ENCODE measurements at places on chromosomes 12 and 14.

DNA sequence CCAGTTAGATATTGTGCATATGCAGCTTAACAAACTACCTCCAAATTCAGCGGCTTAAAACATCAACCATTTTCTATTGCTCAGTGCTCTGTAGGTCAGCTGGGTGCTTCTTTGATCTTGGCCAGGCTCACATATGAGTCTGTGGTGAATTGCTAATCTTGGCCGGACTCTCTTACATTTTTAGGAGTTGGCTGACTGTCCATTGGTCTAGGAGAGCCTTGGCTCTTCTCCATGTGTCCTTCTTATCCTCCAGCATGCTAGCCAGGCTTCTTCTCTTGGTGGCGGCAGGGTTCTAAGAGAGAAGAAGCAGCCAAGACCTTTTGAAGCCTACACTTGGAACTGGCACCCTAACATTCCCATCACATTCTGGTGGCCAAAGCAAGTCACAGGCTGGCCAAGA lies 174.3 kb upstream of the PWP1 start:
- DNase-seq = no peak

DNA sequence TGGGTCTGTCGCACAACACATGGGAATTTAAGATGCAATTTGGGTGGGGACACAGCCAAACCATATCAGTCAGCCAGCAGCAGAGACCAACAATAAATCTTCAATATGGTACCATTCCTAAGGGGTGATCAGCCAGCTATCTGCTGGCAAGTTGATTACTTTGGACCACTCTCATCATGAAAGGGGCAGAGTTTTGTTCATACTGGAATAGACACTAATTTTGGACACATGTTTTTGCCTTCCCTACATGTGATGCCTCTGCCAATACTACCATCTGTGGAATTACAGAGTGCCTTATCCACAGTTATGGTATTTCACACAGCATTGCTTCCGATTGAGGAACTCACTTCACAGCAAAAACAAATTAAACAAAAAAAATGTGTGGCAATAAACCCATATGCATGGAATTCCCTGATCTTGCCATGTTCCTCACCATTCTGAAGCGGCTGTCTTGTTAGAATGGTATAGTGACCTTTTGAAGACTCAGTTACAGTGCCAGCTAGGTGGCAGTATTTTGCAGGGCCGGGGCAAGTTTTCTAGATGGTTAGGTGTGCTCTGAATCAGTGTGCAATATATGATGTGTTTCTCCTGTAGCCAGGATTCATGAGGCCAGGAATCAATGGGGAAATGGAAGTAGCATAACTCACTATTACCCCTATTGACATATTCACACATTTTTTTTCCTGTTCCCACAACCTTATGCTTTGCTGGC lies 179.0 kb upstream of the IGF1 start:
- DNase-seq = no peak

DNA sequence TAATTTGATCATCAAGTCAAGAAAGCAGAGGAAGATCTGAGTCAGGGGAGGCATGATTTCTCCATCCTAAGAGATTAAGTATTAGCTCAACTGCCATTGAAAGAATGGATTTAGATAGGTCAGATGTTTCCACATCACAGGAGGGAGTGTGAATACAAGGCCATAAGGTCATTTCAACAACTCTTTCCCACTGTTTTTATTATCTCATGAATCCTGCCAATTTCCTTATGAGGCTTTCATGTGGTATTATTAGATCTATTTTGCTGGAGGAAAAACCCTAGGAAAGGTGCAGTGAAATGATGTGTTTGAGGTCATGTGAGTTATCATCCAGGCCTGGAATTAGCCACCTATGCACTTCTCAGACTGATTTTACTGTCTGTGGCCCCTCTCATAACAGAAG lies 269.0 kb downstream of the NOVA1 start:
- no peak for DNase-seq

DNA sequence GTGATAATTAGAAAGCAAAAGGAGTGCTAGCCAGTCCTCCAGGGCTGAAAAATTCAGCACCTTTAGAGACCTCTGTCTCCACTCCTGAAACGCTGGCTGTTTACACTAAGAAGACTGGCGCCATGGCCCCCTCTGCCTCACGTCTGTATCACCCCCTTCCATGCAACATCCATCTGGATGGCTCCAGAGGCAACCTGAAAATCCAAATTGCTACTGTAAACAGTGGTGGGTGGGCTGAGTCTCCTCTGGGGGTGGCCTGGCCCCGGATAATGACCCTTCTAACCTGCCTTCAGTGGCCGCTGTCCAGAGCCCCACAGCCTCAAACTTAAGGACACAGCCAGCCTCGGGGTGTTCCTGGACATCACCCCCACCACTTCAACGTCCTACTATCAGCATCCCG lies 1.4 kb downstream of the PRKD1 start:
- DNase-seq = no peak

DNA sequence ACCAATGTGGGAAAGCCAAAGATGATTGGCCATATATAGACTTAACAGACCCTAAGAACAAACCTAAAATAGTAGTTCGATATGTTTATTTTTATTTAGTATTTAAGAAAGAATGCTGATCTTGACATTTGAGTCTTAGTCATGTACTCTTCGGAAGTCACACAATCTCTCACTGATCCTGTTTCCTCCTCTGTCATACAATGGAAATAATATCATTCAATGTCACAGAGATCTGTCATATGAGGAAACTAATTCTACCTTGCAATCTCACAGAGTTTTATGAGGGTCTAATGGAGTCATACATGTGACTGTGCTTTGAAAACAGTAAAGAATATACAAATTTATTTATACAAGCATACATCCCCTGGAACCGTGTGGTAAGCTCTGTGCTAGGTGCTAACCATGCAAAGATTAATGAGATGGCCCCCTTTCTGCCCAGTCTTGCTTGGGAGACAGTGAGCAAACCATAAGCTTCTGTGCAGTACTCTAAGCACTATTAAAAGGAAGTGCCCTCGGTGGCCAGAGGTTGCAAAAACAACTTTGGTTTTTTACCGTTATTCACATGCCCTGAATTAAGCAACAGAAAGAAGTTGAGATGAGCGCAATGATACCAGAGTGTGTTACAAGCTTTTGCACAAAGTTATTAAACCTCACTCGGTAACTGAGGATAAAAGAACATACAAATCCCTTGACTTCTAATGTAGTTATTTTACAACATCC lies 1.7 kb upstream of the LIN7A start:
- no peak for DNase-seq

GRCh38 chr12:91947459-91947858 lies 198.2 kb downstream of the BTG1 start:
- DNase-seq = no peak

GRCh38 chr14:104974146-104974541 lies 4.0 kb downstream of the AHNAK2 start:
- DNase-seq = no peak

GRCh38 chr12:29241821-29242591 lies 92.9 kb downstream of the FAR2 start:
- peak; percentile 4 for DNase-seq

GRCh38 chr12:124491856-124492420 lies 75.5 kb downstream of the NCOR2 start:
- no peak for DNase-seq

GRCh38 chr12:127133675-127134335 lies 1133.2 kb upstream of the TMEM132C start:
- no peak for DNase-seq

- DNase-seq = no peak
These were observed 29.4 kb downstream of the NUAK1 start for GRCh38 chr12:106109168-106109910.

DNA sequence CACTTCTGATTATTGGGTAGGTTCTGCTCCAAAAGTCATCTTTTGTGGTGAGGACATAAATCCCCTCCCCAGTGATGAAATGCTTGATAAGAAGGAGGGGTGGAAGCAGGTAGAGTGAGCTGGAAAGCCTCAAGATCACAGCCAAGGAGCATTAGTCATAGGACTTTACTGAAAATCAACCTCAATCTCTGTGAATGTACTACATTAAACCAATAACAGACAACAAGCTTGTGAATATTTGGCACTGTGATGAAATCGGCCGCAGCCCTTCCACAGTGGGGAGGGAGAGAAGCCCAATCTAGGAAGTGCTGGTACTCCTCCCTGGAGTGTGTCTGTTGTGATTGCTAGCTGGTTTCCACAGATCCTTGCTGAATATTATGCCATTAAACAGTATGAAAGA lies 41.2 kb upstream of the PTCSC3 start:
- no peak for DNase-seq

GRCh38 chr12:47820631-47821345 lies 1.1 kb upstream of the HDAC7 start:
- DNase-seq = no peak

- no peak for DNase-seq
These were observed 120.8 kb downstream of the CHST11 start for GRCh38 chr12:104577581-104577981.

DNA sequence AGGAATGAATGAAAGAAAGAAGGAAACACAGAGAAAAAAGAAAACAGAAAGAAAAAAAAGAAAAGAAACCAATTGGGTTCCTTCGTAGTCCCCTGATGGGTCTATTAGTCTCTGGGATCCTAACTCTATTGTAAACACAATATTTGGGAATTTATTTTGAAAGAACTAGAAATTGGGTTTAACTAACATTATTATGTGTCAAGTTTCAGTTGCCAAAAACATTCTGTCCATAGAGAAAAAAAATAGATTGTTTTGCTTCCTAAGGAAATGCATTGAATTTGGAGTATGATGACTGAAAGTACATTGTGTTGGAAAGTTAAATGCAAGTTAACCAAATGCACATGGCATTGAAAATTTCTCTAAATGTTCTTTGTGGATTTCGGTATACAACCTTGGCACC lies 52.8 kb upstream of the PPP1R12A start:
- no peak for DNase-seq

GRCh38 chr12:93751864-93752610 lies 74.9 kb downstream of the CRADD start:
- DNase-seq = no peak

- no peak for DNase-seq
These were observed 344.1 kb upstream of the LMO3 start for GRCh38 chr12:16949871-16950667.

- no peak for DNase-seq
These were observed 1.0 kb upstream of the KRAS start for GRCh38 chr12:25251769-25252168.

All from GM12892 (cell line).